ENCODE measurements at places on chromosomes 3 and 15.

GRCh38 chr3:152760024-152760563, 74.8 kb upstream of the P2RY1 start:
- no peak for DNase-seq

DNA sequence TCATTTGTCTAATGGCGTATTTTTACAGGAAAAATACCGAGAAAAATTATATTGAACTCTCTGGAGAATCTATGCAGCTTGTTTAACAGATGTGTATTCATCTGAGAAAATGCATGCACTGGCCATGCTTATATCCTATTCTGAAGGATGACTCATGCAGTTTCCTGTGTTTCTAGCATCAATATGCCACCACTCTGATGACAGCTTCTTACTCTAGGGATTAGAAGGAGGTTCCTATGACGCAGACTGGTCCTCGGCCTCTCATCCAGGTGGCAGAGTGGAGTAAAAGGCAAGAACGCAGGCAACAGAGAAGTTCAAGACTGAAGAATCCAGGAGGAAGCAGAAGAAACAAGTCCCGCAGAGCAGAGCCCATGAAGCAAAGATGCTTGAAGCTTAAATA, 910.0 kb upstream of the ROBO1 start:
- no peak for DNase-seq

- no peak for DNase-seq
These were observed 3.2 kb upstream of the PODXL2 start for GRCh38 chr3:127625821-127626220.

DNA sequence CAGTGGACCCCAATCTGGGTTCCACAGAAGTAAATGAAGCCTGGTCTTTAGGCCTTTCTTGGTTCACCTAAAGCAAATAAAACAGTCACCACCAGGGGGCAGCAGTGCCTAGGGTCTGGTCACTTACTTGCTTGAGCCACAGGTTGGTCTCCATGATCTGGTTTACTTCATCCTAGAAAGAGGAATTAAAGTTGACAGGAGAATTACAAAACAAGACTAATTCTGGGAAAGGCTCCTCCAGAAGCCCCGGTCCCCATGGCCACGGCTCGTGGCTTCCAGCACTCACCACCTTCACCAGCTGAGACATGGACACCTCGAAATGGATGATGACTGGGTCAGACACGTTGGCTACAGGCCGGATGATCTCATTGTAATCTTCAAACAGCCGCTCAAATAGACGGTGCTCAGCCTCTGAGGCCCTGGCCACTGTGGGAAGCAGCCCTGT, 2.3 kb downstream of the CHRNA3 start:
- DNase-seq: peak; percentile 83

GRCh38 chr3:49295489-49296058, 18.5 kb upstream of the C3orf62 start:
- no peak for DNase-seq

DNA sequence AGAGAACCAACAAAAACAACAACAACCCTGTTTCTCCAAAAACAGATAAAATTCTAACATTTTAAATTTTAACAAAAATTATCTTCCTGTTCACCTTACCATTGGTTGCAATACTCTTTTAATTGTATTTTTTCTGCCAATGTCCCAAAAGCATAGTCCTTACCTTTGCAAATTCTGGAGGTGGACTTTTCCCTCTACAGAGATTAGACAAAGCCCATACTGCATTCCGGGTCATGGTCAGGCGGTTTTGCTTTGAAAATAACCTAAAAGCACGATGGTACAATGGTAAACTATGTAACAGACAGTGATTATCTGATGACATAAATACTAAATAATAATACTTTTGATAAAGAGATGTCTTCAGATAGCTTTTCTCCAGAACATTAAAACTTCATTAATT, 35.5 kb upstream of the WDR5B start:
- DNase-seq: no peak

- DNase-seq: no peak
These were observed 36.4 kb upstream of the SLCO2A1 start for GRCh38 chr3:134066158-134066541.

GRCh38 chr3:41364736-41365135, 165.4 kb downstream of the CTNNB1 start:
- no peak for DNase-seq

DNA sequence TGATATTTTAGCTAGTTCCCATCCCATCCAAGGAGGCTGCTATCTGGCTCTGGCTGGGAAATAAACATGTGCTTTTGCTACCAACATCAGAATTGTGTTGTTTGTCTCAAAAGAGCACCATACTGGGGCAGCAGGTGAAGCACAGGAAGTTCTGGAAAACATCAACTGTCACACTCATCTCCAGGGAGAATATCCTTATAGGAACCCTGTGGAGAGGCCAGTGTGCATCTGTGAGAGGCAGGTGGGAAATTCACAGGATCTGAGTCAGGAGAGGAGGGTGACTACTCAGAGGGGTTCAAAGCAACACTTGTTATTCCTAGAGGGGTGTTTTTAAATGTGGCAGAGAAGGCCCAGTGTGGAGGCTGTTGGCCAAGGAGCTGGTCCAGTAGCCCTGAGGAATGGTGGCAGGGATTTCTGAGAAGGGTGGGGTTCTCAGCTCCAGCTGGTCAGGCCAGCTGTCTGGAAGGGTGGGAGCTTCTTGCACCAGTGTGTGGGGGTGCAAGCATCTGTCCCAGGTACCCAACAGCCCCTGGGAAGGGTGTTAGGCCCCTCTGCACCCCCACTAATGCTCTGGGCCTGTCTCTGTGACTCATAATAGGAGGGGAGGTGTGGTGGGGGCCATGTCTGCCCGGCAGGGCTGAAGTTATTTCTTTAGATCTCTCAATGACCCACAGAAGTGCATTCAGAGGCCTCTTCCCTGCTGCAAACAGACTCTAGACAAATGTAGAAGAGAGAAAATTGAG, 28.7 kb downstream of the RPSA start:
- no peak for DNase-seq

DNA sequence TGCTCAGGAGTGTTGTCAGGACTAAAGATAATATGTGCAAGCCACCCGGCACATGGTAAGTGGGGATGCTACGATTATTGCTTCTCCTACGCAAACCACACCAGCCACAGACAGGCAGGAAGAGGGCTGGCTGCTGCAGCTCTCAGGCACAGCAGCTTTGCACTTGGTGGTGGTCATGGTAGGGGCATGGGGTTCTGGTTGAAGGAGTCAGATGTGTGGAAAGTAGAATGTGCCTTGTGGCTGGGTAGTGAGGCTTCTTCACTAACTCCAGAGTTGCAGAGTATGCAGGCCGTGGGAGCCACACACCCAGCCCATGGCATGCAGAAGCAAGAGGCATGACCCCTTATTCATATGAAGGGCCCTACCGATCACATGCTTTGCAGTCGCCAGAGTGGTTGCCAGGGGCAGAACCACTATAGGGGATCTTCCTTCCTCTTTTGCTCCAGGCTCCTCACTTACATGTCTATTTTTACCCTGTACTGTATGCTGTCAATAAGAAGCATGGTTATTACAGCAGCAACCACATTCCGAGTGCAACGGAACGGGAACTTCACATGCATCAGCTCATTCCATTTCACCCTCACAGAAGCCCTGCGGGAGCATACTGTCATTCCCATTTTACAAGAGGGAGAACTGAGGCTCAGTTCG, 59.2 kb upstream of the HERC1 start:
- DNase-seq: no peak

DNA sequence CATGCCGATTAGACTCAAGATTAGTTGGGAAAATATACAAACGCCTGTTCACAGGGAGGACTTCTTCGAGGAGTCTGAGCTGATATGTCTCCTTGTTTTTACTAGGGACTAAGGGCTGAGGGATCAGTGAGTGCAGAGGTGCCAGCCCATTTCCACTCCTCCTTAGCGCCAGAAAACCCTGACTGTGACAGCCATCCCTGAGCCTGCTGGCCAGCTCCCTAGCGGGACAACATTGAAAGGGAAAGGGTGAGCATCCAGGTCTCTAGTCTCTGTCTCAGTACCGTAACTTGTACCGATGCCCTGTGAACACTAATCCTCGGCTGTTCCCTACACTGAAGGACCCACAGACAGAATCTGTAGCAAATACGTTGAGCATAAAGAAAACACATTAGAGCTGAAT, 243.4 kb downstream of the WNT5A start:
- DNase-seq: no peak

DNA sequence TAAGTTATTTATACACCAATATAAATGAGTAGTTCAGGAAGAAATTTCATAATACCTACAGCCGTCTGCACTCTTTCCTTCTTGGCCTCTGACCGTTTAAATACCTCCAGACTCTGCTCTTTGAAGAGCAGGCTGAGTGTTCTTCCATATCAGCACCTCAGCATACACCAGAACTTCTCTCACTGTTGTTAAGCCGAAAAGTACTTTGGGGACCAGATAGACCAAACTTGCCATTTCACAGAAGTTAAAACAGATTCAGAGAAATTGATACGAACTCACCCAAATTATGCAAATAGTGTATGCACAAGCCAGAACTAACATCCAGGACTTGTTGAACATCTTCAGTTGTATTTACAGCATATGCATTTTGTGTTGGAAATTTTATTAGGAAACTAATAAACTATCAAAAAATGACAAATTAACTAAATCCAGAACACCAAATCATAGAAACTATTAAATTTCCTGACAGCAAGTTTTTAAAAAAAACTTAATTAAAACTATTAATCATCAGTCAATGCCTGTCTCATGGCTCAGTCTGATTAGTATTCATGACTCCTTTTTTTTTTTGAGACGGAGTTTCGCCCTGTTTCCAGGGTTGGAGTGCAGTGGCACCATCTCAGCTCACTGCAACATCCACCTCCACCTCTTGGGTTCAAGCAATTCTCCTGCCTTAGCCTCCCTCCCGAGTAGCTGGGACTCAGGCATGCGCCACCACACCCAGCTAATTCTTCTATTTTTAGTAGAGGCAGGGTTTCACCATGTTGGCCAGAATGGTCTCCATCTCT, 24.1 kb downstream of the CGGBP1 start:
- no peak for DNase-seq

DNA sequence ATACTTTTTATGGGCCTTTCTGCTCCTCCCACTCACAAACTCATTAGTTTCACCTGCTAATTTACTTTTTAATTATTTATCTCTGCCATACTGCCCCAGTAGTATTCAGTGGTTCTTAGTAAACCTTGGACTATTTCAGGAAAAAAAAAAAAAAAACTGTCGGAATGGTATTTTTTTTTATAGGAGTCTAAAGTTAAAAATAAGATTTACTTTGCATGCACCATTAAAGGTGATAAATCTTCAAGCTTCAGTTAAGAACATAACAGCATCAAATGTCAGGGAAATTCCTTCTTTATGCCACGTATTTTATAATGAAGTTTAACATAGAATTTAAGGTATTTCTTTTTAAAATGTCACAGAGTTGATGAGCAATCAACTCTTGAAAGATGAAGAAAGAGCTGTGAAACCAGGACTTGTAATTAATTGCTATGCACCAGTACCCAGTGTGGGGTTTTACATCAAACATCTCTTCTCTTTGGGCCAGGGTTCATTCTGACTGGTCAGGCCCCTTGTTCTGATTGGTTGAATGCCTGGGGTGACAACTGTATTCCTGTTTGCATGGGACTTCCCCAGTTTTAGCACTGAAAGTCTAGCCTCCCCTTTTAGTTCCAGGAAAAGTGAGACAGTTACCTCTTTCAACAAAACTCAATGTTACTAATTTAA, 40.3 kb upstream of the PTPRG start:
- DNase-seq: no peak

DNA sequence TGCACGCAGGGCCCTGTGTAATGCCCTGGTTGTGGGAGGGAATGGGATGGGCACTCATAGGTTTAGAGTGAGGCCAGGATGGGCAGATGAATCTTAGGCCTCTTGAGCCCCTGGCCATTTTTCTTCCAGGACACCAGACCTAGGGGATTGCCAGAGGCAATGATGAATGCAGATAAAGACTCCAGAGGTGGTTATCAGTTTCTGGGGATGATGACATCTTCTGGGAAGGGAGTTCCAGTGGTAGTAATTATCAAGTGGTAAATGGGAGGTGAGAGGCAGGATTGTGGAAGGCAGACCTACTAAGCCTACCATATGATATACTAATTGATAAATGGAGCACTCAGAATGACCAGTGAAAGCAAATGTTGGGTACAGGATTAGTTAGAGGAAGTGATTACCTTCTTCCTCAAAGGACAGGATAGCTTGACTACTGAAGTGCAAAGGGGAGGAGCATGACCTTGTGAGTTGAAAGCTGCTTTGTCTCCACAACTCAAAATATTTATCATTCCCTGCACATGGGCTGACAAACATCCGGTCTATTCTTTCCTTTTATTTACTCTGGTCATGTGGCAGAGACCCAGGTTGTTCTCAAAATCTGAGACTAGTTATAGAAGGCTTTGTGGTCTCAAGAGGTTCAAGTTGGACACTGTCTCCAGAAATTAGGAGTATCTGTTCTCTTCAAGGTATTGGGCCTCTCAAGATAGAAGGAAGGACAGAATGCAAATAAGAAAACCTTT, 10.2 kb upstream of the MAPK6 start:
- no peak for DNase-seq

GRCh38 chr3:171704814-171705213, 105.5 kb downstream of the PLD1 start:
- DNase-seq: no peak

- DNase-seq: no peak
These were observed 30.2 kb downstream of the TSPAN3 start for GRCh38 chr15:77040673-77041072.

GRCh38 chr15:99390667-99391066, 139.4 kb downstream of the LRRC28 start:
- DNase-seq: no peak

- DNase-seq: peak; percentile 87
These were observed at the start of gene MEIS2 for GRCh38 chr15:37100109-37100965. MEIS2 (minus strand) TSS chr15:37100549; CDS start chr15:37099466, 1,083 bp downstream.

- DNase-seq: no peak
These were observed 832 bp downstream of the NR2E3 start for GRCh38 chr15:71811036-71811736.

GRCh38 chr3:158731486-158731885, 771 bp downstream of the RARRES1 start:
- DNase-seq: no peak

DNA sequence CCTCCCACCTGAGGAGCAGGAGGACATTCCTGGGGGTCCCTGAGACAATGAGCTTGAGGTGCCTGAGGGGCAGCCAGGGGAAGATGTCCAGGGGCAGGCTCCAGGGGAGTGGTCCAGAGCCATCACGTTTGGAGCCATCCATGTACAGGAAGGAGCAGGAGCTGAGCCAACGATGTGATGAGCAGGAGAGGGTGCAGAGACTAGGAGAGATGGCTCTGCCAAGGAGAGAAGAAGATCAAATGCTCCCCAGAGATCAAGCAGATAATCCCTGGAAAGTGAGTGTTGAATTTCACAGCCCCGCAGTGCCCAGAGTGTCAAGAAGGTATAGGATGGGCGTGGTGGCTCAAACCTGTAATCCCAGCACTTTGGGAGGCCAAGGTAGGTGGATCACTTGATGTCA, 97.8 kb upstream of the HERC1 start:
- no peak for DNase-seq

DNA sequence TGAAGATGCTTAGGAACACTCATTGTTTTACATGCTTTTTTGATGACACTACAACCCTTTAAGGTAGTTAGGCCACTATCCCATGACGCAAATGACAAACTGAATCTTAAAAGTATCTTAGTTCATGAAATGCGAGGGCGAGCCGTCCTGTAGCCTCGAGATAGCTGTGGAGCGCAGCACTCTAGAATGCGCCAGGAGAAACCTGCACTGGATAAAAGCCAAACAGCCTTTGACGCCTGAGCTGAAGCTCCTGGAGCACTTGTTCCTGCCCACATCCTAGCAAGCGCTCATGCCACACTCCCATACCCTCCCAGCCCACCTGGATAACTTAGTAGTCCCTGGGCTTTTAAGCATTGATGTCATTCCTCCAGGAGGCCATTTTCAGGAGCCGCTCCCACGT, 516.9 kb downstream of the GABRG3 start:
- DNase-seq: no peak

All from NCI-H446 (cell line).